ENCODE measurements at places on chromosomes 2 and 18. TPM values are rescaled to one million over a fixed set of nuclear protein-coding genes. Genes with fewer than 3 reads are reported as not detected.

POLR1A gene
- 18.8 TPM for total RNA-seq

ZAP70 gene
- not detected for total RNA-seq

ANKRD23 gene
- 0.56 TPM for total RNA-seq

CFC1 gene
- not detected for total RNA-seq

TBR1 gene
- not detected for total RNA-seq

FLACC1 gene
- not detected for total RNA-seq

GAD1 gene
- not detected for total RNA-seq

MEX3C gene
- 34.1 TPM for total RNA-seq

CSRNP3 gene
- total RNA-seq: 4.8 TPM

IL36G gene
- 15.7 TPM for total RNA-seq

CYRIA gene
- total RNA-seq: 1.1 TPM

HRH4 gene
- 0.07 TPM for total RNA-seq

DSG3 gene
- total RNA-seq: 218 TPM

ANO7 gene
- total RNA-seq: 0.79 TPM

CRYGD gene
- total RNA-seq: not detected

CNDP1 gene
- not detected for total RNA-seq

FSHR gene
- total RNA-seq: not detected

DNAJB2 gene
- 42.6 TPM for total RNA-seq

STPG4 gene
- not detected for total RNA-seq

PAX8 gene
- 0.60 TPM for total RNA-seq

NABP1 gene
- 20.2 TPM for total RNA-seq

SPATA3 gene
- total RNA-seq: not detected

HOXD8 gene
- not detected for total RNA-seq

ARHGAP15 gene
- total RNA-seq: not detected

SERPINB8 gene
- 17.1 TPM for total RNA-seq

HES6 gene
- total RNA-seq: 5.4 TPM

LRRTM1 gene
- total RNA-seq: not detected

ABCG8 gene
- not detected for total RNA-seq

PLEKHH2 gene
- 2.5 TPM for total RNA-seq

GGCX gene
- 48.2 TPM for total RNA-seq

All from airway epithelial cell (primary cell).